ENCODE measurements at places on chromosomes 6 and 20. TPM values are rescaled to one million over a fixed set of nuclear protein-coding genes. Genes with fewer than 3 reads are reported as not detected.

The ELOVL4 gene
- total RNA-seq = 0.24 TPM

The HUS1B gene
- 1.1 TPM for total RNA-seq

The TFAP2B gene
- not detected for total RNA-seq

The HMGCLL1 gene
- 4.3 TPM for total RNA-seq

The C6orf163 gene
- 4.2 TPM for total RNA-seq

The RPS10 gene
- total RNA-seq = 956 TPM

The FOXQ1 gene
- total RNA-seq = 7.5 TPM

The PRL gene
- not detected for total RNA-seq

The HLA-DOA gene
- 31.2 TPM for total RNA-seq

The AKAP7 gene
- 11.0 TPM for total RNA-seq

The HMGN4 gene
- total RNA-seq = 42.9 TPM

The BMP2 gene
- total RNA-seq = 12.4 TPM

The RIPPLY2 gene
- not detected for total RNA-seq

The SGK2 gene
- total RNA-seq = 1.2 TPM

The FAM209B gene
- 0.59 TPM for total RNA-seq

The DEFB132 gene
- not detected for total RNA-seq

The TENT5A gene
- 26.6 TPM for total RNA-seq

The SLC16A10 gene
- total RNA-seq = 11.9 TPM

The FBXO30 gene
- 9.0 TPM for total RNA-seq

The TREM1 gene
- total RNA-seq = 160 TPM

The ULBP3 gene
- 2.4 TPM for total RNA-seq

The SOX4 gene
- 19.6 TPM for total RNA-seq

The FAM217A gene
- not detected for total RNA-seq

The HLA-DRA gene
- total RNA-seq = 2,056 TPM

The GGTLC1 gene
- 57.2 TPM for total RNA-seq

The NAPB gene
- 11.0 TPM for total RNA-seq

The MOCS1 gene
- 22.9 TPM for total RNA-seq

The SLX4IP gene
- 5.8 TPM for total RNA-seq

The EEF1A2 gene
- 0.77 TPM for total RNA-seq

The TOX2 gene
- total RNA-seq = 16.3 TPM

The LHFPL5 gene
- total RNA-seq = not detected

The SIM1 gene
- not detected for total RNA-seq

The TRIM10 gene
- not detected for total RNA-seq
